ENCODE measurements at places on chromosomes 4 and X. TPM values are rescaled to one million over a fixed set of nuclear protein-coding genes. Genes with fewer than 3 reads are reported as not detected.

Gene POU3F4
- not detected for total RNA-seq

Gene CENPI
- 35.1 TPM for total RNA-seq

Gene HOPX
- total RNA-seq, result not detected

Gene SRPX2
- total RNA-seq, result 13.4 TPM

Gene CA5B
- 0.80 TPM for total RNA-seq

Gene CCDC110
- 0.98 TPM for total RNA-seq

Gene ZCCHC18
- total RNA-seq, result 0.20 TPM

Gene LRIT3
- not detected for total RNA-seq

Gene ZMAT1
- 1.6 TPM for total RNA-seq

Gene PPP4R3C
- not detected for total RNA-seq

Gene CXCL9
- not detected for total RNA-seq

- peak; percentile 57 for DNase-seq
These were observed 36.0 kb downstream of the GAB3 start for GRCh38 chrX:154714925-154715324.

DNA sequence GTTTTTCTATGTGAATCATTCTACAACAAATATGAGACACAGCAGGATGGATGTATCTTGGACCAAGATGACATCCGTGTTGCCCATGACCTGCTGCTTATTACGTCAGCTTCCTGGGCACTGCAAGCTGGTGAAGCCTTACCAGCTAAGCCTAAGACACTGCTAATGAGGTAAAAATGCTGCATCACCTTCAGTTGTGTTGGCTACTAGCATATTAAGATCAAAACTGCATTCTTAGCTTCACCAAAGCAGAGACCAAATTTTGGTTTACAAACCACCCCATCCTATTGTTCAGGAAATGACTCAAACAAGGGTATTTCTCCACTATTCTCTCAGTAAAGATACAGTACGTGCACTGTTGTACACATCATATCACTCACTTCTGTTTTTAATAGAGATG, 50.3 kb downstream of the MAML3 start:
- peak; percentile 72 for DNase-seq

DNA sequence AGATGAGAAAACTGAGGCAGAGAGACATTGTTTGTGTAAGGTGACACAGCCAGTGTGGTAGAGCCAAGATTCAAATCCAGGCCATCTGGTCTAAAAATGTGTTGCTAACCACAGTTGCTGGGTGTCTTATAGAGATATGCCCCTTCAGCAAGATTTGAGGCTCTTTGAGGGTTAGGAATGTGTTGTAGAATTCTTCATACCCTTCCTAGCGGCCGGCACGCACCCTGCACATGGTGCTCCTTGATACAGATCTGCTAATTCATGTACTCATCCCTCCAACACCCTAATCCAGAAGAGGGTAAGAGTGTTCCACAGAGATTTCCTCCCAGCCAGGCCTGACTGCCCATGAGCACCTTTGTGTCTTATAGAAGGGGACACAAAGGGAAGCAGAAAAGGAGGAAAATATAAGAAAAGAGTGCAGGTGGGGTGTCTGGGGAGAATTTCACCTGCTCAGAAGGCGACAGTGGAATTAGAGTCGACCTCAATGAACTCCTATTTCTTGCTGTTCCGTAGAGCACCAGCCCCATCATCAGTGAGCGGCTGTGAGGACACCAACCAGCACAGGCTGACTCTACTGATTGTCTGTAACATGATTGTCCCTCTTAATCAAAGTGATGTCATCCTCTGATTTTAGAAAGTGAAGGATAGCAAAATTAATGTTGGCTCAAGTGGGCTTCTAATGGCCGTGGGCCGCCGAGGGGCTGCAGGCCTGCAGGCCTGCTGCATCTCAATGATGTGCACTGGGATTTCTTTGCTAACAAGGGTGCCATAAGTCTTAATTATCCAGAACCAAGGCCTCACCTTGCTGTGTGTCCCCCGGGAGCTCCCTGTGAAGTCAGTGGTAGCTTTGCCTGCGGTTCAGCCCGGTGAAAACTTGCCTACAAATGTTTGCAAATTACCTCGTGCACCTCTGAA, 24.2 kb upstream of the SMIM20 start:
- no peak for DNase-seq

DNA sequence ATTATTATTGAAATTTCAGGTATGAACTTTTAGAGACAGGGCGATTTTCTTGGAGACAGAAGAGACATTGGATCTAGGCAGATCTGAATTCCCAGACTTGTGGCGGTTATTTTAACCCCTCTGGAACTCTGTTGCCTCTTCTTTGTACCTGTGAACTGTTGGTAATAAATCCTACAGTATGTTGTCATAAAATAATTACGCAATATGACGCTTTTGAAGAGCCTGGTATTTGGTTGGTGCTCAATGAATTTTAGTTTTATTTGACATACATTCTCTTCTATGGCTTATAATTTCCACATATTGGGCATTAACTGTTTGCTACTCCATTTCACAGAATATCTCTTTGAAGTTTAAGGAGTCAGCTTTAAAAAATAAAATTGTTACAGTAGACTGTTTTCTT, 1496.1 kb upstream of the IGFBP7 start:
- DNase-seq, result no peak

- no peak for DNase-seq
These were observed 58.9 kb upstream of the NXF3 start for GRCh38 chrX:103151799-103152198.

GRCh38 chrX:57596109-57596508, 4.3 kb downstream of the ZXDB start:
- no peak for DNase-seq

GRCh38 chr4:56374956-56375355, 12.3 kb downstream of the AASDH start:
- no peak for DNase-seq

GRCh38 chr4:110595583-110595982, 27.3 kb downstream of the PITX2 start:
- DNase-seq, result no peak

- no peak for DNase-seq
These were observed 443.4 kb downstream of the BCOR start for GRCh38 chrX:39654183-39654925.

- peak; percentile 5 for DNase-seq
These were observed at the start of gene TMEM154 for GRCh38 chr4:152679414-152680281. TSS of gene TMEM154 (minus strand) at chr4:152679997. CDS start at chr4:152679933, 64 bp downstream.

- no peak for DNase-seq
These were observed 39.3 kb upstream of the RPL34 start for GRCh38 chr4:108581083-108581482.

DNA sequence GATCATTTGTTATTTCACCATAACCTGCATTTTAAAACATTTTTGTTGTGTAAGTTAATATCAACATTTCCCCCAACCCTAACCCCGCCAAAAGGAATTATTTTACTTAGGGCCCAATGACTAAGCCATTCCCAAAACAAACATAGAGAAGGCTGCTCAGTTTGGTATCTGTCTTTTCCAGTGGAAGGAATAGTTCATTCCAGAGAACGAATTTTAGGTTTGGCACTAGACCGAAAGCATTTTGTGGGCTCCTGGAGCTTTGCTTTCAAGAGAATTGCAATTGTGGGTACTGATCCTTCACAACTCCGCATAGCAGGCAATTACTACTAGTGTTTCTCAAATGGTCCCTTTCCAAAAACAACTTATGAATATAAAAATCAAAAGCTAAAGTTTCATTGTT, 226.7 kb upstream of the MAD2L1 start:
- no peak for DNase-seq
